ENCODE measurements at places on chromosomes 1 and 21.

DNA sequence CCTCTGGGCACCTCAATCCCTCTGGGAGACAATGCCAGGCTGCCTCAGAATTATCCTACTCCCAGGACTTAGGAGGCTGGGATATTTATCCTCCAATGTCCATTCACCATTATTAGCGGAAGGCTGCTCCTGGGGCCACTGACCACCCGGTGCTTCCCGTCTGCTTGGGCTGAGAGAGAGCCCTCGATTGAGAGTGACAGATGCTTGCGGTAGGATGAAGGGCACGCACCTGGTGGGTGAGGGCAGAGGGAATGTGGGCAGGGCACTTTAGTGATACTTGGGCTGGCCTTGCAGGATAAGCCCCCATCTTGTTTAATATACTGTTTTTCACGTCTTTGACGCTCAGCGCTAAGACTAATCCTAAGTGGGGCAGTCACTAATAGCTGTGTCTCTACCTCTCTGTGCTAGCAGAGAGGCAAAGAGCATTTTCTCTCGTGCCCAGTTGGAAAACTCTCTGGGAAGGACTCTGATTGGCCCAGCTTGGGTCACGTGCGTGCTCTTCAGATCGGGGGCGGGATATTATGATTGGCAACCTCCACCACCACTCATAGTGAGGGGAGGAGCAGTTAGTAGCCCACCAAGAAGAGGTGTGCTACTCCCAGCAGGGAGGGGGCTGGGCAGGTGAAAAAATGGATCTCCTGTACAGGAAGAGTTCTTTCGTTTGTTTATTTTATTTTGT, 10.6 kb upstream of the PARS2 start:
- DNase-seq: no peak

GRCh38 chr1:83882906-83883305, 116.0 kb downstream of the TTLL7 start:
- no peak for DNase-seq

GRCh38 chr1:40694353-40694874, 2.9 kb downstream of the NFYC start:
- no peak for DNase-seq

GRCh38 chr1:6596351-6596750, 6.3 kb downstream of the KLHL21 start:
- no peak for DNase-seq

- DNase-seq: no peak
Measured at GRCh38 chr1:38029081-38029681, 16.6 kb downstream of the UTP11 start.

- DNase-seq: no peak
Measured at GRCh38 chr1:239723776-239724367, 337.5 kb downstream of the CHRM3 start.

GRCh38 chr1:64215576-64215975, 12.2 kb downstream of the UBE2U start:
- DNase-seq: no peak

- DNase-seq: no peak
Measured at GRCh38 chr1:1176931-1177330, 3.3 kb downstream of the TTLL10 start.

DNA sequence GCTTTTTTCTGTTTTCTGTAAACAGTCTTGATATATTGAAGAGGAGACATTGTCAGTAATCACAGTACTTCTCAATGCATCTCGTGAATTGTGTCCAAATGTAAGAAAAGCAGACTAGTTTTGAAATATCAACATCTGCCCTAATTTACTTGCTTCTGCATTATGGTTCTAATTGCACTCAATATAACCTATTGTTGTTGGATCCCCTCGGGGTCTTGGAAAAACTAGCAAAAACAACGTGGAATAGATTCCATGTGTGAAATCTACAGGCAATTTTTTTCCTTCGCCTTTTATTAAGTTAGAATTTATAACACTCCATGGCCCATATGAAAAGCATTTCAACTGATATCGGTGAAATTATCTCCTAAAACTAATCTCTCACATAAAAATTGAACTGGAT, 236.5 kb downstream of the TTLL7 start:
- no peak for DNase-seq

GRCh38 chr1:229047840-229048620, 222.9 kb upstream of the RAB4A start:
- DNase-seq: no peak

DNA sequence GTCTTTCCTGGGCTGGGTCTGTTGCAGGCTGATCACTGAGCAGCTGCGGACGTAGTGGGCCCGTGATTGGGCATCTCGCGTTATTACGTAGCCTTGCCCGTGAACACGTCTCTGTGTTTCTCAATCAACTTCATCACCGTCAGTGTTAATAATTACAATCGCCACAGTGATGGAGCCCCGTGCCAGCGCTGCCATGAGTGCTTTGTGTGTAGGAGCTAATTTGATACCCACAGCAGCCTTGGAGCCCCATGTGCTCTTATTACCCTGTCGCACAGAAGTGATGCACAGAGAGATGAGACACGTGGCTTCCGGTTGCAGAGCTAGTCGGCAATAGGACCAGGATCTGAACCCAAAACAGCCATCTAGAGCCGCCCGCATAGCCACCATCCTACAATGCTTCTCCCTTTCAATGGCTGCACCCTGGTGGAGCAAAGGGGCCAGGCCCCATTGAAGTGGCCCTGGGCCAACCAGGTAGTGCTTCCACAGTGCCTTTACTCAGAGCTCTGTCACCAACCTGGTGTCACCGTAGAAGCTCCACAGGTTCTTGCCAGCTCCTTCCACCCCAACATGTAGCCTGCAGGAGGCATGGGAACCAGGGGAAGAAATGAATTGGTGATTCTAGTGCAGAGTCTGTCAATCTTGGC, 398.5 kb upstream of the VAMP3 start:
- DNase-seq: peak; percentile 3

DNA sequence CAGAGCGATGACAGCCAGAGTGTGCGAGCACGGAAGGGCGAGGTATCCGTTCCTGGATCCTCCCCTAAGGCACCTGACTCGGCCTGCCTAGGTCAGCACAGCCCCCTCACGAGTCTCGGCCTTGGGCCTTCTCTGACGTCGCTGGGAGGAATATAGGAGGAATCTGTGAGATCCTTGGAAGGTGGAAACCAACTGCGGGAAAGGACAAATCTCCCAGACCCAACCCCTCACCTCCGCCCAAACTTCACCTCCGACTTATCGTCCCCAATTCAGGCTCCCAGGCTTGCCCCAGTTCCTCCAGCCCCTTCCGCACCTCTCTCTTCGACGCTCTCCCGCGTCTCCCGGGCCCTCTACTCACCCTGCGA, 494 bp downstream of the APH1A start:
- DNase-seq: no peak

- DNase-seq: no peak
Measured at GRCh38 chr1:25641931-25642573, 25.5 kb downstream of the MAN1C1 start.

- DNase-seq: no peak
Measured at GRCh38 chr1:230012741-230013140, 54.3 kb upstream of the GALNT2 start.

- no peak for DNase-seq
Measured at GRCh38 chr1:48674641-48675040, 102.0 kb downstream of the BEND5 start.

Measured in hippocampal formation (tissue), 2 donors.